Activated CD4-positive, alpha-beta T cell treated with anti-CD3 and anti-CD28 coated beads for 36 hours (primary cell): ENCODE measurements at places on chromosomes 7 and 10. TPM values are rescaled to one million over a fixed set of nuclear protein-coding genes. Genes with fewer than 3 reads are reported as not detected.

DNA sequence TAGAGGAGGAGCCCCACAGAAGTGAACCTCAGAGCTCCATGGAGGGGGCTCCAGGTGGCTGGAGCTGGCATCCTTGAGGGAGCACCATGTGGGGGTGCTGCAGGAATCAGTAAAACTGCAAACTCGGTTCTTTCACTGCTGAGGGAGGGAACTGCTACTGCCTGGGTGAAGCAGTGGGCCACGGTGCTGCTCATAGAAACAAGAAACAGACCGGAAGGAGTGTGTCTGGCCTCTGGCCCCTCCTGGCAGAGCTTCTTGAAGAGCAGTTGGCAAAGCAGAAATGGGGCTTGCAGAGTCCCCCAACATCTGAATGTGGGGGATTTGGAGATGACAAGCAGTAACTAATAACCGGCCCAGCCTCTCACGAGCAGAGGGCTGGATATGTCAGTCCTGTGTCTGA, 23.8 kb downstream of the TACC2 start:
- DNase-seq: no peak

Gene GFRA1
- 0.11 TPM for total RNA-seq

GRCh38 chr10:133294189-133294588, 14.5 kb downstream of the TUBGCP2 start:
- DNase-seq: no peak

Gene PRRT4
- 0.39 TPM for total RNA-seq

Gene PDE6C
- not detected for total RNA-seq

- DNase-seq: peak; percentile 85
Measured at GRCh38 chr7:41943094-41943577, 240.2 kb upstream of the INHBA start.

DNA sequence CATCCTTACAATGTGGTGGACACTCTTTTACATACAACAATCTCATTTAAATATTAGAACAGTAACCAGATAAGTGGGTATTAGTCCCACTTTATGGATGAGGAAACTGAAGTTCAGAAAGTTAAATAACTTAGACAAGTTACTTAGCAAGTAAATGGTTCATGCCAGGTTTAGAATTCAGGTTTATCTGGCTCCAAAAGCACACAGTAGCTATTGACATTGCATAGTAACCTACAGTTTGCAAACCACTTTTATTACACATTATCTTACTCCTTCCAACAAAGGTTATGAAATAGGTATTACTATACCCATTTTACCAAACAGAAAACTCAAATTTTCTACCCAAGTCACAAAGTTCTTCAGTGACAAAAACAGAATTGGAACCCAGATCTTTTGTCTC, 19.7 kb upstream of the NKX2-3 start:
- DNase-seq: no peak

Gene ELAPOR2
- total RNA-seq: 4.4 TPM

Gene AMPH
- not detected for total RNA-seq

DNA sequence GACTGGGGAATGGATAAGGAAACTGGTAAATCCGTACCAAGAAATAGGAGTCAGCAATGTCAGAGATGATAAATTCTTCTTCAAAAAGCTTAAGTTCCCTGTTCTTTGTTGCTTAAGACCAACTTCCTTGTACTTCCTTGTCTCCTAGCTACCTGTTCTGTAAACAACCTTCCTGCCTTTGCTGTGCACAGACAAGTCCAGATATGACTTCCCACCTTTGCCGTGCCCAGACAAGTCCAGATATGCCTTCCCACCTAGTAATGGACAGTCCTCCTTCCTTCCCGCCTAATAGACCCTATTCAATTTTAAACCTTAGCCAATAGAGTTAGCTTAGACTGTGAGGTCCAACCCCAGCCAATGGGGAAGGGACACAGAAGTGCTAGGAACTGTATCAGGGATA, 2.5 kb upstream of the ZNF33A start:
- no peak for DNase-seq

Gene ACSM6
- not detected for total RNA-seq

Gene CADPS2
- not detected for total RNA-seq

DNA sequence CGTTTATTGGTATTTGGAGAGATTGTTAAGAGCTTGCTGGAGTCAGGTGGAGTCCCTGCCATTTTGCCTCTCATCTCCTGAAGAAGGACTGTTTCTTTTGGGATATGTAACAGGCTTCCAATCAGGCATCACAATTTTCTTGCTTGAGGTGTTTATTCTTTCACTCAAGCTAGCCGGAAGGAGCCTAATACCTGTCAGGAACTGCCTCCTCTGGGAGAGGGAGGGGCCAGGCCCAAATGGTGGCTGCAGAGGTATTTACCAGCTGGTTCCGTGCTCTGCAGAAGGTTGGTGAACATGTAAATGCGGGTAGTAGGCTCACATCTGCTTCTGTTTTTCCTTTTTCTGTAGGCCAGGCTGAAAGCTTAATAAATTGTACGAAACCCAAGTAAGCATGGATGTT, 114.0 kb downstream of the TCF7L2 start:
- DNase-seq: no peak

Gene METTL27
- total RNA-seq: 2.2 TPM

- DNase-seq: no peak
Measured at GRCh38 chr10:124680675-124681074, 63.5 kb downstream of the FAM53B start.

GRCh38 chr7:108086546-108086945, 43.6 kb downstream of the LAMB4 start:
- no peak for DNase-seq

Gene DPCD
- total RNA-seq: 19.3 TPM

DNA sequence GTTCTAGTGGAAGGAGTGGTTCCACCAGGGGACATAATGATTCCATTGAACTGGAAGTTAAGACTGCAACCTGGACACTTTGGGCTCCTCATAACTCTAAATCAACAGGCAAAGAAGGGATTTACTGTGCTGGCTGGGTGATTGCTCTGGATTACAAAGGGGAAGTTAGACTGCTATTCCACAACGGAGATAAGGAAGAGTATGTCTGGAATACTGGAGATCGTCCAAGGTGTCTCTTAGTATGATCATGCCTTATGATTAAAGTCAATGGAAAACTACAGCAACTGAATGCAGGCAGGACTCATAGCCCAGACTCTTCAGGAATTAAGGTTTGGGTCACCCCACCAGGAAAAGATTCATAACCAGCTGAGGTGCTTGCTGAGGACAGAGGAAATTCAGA, 310.6 kb upstream of the MGMT start:
- no peak for DNase-seq

GRCh38 chr10:73413108-73413527, 740 bp downstream of the ANXA7 start:
- DNase-seq: peak; percentile 63

GRCh38 chr10:83075815-83076355, 1063.4 kb upstream of the GHITM start:
- no peak for DNase-seq

GRCh38 chr10:100912013-100912604, 654 bp upstream of the SLF2 start:
- DNase-seq: no peak

Gene TBL2
- total RNA-seq: 34.7 TPM

Gene SYT15B
- total RNA-seq: 0.05 TPM

DNA sequence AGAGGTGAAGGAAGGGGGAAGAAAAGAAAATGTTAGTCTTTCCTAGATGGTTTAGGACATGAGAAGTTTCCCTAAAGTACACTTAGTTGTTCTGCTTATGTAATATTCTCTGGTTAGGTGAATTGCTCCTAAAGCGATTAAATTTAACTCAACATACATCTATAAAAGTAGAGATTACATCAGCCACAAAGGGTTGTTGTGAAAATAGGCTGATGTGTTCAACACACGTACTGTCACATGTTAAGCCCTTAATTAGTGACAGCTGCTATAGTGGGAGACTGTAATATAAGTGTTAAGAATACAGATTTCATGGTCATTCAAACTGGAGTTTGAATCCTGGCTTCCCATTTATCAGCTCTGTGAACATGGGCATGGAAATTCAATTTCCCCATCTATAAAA, 12.8 kb downstream of the HECTD2 start:
- no peak for DNase-seq

Gene NAT16
- not detected for total RNA-seq

Gene AKR1D1
- not detected for total RNA-seq

Gene DPYSL4
- total RNA-seq: 15.2 TPM

DNA sequence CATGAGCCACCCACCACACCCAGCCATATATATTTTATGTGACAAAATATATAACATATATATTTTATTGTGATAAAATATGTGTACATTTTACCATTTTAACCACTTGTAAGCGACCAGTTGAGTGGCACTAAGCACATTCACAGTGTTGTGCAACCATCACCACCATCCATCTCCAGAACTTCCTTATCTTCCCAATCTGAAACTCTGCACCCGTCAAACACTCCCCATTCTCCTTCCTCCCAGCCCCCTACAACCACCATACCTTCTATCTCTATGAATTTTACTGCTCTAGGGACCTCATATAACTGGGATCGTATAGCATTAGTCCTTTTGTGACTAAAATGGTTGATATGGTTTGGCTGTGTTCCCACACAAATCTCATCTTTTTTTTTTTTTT, 20.8 kb upstream of the CYTH3 start:
- DNase-seq: no peak

GRCh38 chr10:104032144-104032775, 53.4 kb downstream of the COL17A1 start:
- DNase-seq: no peak

GRCh38 chr7:79035858-79036257, 417.6 kb downstream of the MAGI2 start:
- DNase-seq: no peak

- no peak for DNase-seq
Measured at GRCh38 chr7:148954766-148955165, 70.7 kb upstream of the EZH2 start.

GRCh38 chr10:12489806-12490205, 140.5 kb downstream of the CAMK1D start:
- DNase-seq: no peak
